Spleen (tissue), 13 donors: ENCODE measurements at places on chromosomes 7 and 10. TPM values are rescaled to one million over a fixed set of nuclear protein-coding genes. Genes with fewer than 3 reads are reported as not detected.

Gene GIMAP2
- 85.4 TPM for total RNA-seq

Gene CDHR3
- total RNA-seq: 0.79 TPM

Gene SPDYE2B
- total RNA-seq: not detected

Gene NPTX2
- 29.8 TPM for total RNA-seq

Gene RBP4
- total RNA-seq: 1.3 TPM

Gene CTTNBP2
- total RNA-seq: 9.0 TPM

Gene GNAT3
- total RNA-seq: not detected

Gene TFEC
- total RNA-seq: 37.9 TPM

Gene TMEM196
- total RNA-seq: not detected

Gene CPVL
- total RNA-seq: 119 TPM

Gene MLXIPL
- total RNA-seq: not detected

Gene KEL
- 27.4 TPM for total RNA-seq

Gene PAPSS2
- total RNA-seq: 12.8 TPM

Gene AQP1
- 23.2 TPM for total RNA-seq

Gene SRGN
- 527 TPM for total RNA-seq

Gene RPEL1
- total RNA-seq: not detected

Gene NACAD
- total RNA-seq: 3.7 TPM

Gene ASAH2
- total RNA-seq: 1.6 TPM

Gene SLC39A12
- total RNA-seq: 0.30 TPM

Gene ASZ1
- total RNA-seq: not detected

Gene IL15RA
- 21.2 TPM for total RNA-seq

Gene VAX1
- total RNA-seq: not detected

- DNase-seq: no peak
These were observed 37.6 kb downstream of the ANK3 start for GRCh38 chr10:60352105-60352504.

- no peak for DNase-seq
These were observed 1.9 kb downstream of the CYP26A1 start for GRCh38 chr10:93075369-93076221.

GRCh38 chr7:155084969-155085368 is 14.8 kb downstream of the HTR5A start:
- DNase-seq: no peak

DNA sequence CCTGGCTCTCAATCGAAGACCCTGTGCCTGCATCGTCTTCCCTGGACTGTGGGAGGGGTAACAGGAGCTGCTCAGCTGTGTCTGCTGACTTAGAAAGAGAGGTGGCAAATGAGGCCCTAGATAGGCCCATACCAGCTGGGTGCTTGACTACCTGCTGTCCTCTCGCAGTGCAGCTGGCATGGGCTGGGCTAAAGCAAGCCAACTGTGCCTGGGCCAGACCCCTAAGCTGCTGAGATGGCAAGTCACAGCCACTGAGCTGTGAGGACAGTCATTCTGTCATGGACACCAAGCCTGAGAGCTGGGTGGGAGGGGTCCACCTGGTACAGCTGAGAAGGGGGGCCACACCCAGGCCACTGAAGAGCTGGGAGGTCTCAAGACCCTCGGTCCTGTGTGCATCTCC is 45.8 kb upstream of the AQP1 start:
- no peak for DNase-seq

- DNase-seq: peak; percentile 86
These were observed 73.0 kb upstream of the LRRC4 start for GRCh38 chr7:128104108-128104742.

DNA sequence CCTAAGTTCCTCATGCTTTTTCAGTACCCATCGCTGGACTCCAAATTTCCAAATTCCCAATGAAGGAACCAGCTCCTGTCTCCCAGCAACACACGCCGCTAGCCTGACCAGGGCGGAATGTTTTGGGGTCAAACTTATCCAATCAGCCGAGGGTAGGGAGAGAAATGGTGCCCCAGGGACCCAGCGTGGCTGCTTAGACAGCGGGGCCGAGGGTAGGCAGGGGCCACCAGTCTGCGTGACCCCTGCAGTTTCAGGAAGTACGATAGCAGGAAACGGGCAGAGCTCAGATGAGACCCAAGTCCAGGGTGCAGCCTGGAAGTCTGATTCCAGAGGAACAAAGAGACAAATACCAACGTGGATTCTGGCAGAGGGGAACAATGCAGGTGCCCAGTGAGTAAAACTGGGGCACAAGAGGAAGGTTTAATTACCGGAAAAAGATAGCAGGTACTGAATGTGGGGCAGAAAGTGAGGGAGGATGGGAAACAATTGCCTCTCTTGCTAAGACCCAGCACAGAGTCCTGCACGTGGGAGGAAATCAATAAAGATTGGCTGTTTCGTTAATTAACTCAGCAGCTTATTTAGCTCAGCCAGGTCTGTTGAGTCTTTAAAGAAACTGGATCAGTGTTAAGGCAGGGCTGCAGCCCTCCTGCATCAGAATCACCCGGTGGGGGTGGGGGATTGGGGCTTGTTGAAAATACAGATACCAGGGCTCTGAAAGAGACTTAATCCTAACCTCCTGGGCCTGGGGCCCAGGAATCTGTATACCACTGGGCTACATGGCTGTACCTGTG is 50.4 kb upstream of the NFE2L3 start:
- DNase-seq: peak; percentile 81

DNA sequence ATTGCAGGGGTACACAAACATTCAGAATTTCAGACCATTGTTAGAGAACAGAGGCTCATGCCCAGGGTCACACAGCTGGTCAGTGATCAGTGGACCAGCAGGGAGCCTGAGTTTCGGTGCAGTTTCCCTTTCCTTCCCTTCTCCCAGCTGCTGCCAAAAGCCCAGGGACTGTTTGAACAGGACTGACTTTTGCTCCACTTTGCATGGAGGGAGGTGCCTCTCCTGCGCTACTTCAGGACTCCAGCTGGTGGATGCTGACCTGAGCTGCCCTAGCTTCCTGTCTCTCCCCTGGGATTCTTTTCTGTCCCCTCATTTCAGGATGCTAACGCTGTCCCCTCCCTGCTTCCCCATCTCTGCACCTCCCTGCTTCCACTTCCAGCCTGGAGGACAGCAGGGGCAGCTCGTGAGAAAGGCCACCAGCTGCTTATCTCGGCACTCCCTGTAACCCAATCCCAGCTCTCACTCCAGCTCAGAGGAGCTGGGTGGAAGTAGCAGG is 14.5 kb downstream of the SH2D4B start:
- DNase-seq: no peak

- DNase-seq: no peak
These were observed 604.9 kb upstream of the ADARB2 start for GRCh38 chr10:2342206-2342605.

DNA sequence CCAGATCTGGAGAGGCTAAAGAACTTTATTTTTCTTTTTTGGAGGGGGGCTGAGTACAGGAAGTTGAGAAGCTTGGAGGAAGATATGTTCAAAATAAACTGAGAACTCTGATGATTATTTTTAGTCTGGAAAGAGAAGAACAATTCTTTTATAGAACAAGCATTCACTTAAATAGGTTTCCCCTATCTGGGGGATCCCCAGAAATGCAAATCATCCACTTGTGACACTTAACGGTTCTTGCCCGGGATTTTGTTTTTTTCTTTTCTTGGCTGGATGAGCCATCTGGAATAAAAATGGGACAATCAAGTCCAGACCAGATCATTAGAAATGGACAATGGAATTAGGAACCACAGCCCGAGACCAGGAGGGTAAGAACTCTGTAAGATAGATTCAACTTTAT is 95.9 kb upstream of the EGR2 start:
- DNase-seq: no peak

DNA sequence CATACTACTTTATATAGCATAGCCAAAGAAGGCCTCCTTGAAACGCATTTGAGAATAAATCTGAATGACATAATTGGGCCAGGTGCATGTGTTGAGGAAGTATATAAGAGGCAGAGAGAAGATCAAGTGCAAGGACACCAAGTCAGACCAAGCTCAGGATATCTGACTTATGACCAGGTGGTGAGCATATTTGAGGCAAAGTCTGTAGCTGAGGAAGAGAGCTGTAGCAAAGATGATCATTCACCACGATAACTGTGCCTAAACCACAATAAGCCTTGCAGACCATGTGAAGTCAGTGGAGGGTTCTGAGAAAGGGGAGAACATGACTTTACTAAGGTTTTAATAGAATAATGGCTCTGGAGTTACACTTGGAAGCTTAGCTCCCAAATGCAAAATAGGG is 292.3 kb downstream of the SORCS1 start:
- no peak for DNase-seq

GRCh38 chr10:50850578-50851230 is 34.7 kb downstream of the A1CF start:
- DNase-seq: no peak

GRCh38 chr10:62011558-62011957 is 110.1 kb downstream of the ARID5B start:
- no peak for DNase-seq

GRCh38 chr7:12737373-12737772 is 49.9 kb downstream of the ARL4A start:
- no peak for DNase-seq

- DNase-seq: no peak
These were observed 13.9 kb downstream of the CREB3L2 start for GRCh38 chr7:137987968-137988367.

- DNase-seq: no peak
These were observed 84.5 kb upstream of the DUSP5 start for GRCh38 chr10:110413049-110413783.

DNA sequence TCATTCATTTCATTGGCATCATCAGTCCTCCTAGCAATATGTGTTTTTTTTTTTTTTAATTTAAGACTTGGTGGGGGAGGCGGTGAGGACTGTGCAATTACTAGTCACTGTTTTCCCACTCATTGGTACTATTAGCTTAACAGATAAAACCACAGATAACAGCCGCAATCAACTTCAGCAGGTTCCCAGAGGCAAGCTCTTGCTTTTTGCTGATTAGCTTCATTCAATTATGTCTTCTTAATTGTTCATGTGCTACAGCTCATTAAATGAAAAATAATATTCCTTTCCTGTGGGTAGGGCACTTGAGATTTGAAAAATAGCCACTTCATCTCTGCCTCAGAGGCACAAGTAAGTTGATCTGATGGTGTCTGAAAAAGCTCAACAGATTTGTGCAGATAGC is 215.5 kb downstream of the PCDH15 start:
- no peak for DNase-seq

- DNase-seq: no peak
These were observed 148.6 kb downstream of the IMMP2L start for GRCh38 chr7:111413739-111414138.

DNA sequence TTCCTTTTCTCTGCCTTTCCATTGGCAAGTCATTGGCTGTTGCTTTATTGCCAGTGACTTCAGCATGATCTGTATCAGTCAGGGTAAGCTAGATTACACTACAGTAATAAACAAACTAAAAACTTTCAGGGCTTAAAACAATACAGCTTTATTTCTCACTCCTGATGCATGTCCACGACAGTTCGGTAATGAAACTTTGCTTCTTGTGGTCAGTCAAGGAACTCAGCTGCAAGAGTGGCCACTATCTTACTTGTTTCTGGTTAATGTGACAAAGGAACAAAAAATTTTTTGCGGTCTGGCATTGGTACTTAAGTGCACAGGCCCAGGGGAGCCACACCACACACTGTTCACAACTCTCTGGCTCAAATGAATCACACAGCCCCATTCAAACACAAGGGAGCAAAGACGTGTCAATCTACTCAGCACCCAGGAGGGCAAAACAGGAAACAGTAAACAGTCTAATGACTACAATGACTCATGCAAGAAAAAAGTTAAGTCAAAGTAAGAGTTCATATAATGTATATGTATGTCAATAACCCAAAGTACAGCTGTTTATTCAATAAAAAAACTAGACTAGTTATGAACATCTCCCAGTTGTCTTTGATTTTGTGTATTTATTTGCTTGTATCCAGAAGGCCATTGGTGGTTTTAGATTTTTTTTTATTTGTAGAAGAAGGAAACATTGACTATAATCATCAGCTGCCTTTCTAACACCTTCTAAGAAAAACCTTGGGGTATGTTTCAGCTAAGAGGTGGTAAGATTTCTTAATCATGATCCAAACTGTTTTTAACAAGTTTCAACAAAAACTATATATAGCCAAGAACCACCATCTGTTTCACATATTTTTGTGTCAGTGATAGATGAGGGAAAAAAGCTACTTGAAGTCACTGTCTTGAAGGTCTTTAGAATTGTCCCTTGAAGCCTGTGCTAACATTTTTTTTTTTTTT is 134.4 kb upstream of the FAM3C start:
- DNase-seq: no peak

DNA sequence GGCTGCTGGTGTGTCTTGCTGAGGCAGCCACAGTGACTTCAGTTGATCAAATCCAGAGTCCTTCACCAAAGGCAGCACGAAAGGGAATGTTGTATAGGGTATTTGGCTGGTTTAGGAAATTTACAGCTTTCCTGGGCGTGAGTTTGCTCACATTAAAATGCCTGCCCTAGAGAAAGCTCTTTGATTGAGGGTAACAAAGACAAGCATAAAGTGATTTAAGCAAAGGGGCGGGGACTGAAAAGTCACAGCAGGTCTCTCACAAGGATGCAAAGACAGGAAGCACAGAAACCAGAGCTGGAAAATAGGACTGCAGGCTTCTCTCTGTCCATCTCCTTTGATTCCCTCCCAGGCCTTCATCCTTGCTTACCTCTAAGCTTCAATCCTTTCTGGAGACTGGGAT is 139.2 kb downstream of the ELMO1 start:
- DNase-seq: no peak

DNA sequence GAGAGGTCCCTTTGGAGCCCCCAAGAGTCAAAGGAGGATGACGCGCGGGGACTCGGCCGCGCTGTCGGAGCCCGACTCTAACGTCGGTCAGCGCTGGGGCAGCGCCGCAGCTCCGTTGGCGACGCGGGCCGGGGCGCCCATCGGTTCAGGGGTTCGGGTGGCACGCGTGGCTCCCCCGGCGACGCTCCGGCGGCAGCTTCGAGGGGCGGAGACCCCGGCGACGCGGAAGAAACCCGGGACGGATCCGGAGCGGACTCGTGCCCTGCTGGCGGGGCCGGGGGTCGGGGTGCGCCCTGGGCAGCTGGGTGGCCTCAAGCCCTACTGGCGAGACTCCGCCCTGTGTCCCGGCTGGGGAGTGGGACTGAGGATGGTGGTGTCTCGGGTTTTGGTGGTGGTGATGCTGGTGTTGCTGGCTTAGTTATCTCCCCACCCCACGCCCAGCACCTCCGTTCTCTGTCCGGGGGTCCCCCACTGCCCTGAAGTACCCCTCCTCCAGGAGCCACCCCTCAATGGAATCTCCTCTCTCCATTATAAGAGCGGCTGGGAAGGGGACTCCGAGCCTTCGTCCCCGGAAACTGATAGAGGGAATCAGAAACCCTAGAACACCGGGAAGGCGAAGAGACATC is at the start of gene NAT16:
TSS of gene NAT16 (minus strand) at position 164 of the 626 bp plus-strand sequence. CDS start 5,486 bp downstream, outside the sequence.
- DNase-seq: no peak

GRCh38 chr10:23158370-23158769 is 33.7 kb upstream of the PTF1A start:
- no peak for DNase-seq

- DNase-seq: no peak
These were observed 89.1 kb upstream of the HABP2 start for GRCh38 chr10:113463777-113464176.
